Naive thymus-derived CD8-positive, alpha-beta T cell (primary cell): ENCODE measurements at places on chromosomes 3 and 15.

GRCh38 chr15:36024031-36024688 is 478.2 kb upstream of the DPH6 start:
- DNase-seq, result no peak

DNA sequence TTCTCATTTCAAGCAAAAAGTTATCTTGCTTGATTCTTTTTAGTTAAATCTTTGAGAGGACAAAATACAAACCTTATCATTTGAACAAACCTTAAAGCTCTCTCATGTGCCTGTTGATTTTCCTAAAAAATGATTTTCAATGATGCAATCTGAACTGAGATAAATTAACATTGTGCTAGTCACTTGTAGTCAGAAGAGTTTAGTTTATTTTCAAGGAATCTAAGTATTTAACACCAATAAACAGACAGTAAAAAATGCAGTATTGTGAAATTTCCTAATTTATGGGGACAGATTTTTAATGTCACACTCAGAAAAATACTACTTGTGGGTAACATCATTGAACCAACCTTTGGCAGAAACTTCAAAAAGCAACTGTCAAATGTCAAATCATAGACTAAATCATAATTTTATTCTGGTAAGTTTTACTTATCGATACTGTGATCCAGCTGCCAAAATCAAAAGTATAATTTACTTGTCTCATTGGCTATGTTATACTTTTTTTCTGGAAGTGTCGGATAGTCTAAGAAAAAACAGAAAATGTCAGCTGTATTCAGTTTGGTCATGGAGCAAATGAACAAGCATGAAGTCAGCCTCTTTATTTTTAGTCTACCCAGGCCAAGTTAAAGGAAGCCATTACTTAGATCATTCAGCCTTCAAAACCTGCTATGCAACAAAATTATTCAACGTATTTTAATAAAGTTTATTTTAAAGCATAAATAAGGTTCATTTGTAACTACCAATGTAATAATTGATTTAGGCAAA is 52.4 kb upstream of the FNDC3B start:
- DNase-seq, result no peak

DNA sequence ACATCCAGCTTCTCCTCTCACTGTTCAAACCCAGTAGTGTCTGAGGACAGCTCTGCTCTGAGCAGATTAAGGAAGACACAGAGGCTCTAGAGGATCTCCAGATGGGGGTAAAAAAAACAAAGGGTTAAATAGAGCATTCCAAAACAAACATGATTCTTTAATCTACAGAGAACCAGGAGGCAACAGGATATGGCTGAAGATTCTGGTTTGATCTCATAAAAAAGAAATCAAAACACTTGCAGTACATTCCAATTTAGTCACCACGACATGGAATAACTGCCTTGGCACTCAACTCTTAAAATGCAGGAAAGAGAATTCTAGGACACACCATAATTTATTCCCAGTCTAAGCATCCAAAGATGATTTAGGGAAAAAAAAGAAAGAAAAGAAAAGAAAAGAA is 32.0 kb downstream of the TM4SF4 start:
- no peak for DNase-seq

DNA sequence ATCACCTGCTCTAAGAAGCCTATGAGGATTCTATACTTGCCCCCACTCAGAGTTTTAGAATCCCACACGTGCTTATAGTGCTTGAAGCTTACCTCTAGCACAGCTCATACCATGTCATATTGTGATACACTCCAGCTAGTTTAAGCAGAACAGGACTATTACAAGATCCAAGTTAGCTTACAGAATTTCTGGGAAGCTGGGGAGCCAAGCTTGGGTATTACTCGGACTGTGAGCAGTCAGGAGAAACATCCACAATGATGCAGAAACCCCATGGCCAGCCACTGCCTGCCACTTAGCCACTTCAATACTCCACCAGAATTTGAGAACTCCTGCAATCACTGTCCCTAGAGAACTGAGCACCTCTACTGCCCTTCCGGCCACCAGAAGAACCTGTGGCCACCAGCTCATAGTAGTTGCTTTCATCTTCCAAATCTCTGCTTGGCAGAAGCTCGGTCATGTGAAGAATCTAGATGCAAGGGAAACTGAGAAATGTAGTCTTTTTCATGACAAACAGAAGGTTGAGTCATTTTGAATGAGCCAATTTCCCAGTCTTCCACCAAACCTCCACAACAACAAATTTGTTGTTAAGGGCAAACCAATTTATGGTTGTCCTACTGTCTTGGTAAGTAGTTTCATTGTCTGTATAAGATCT is 27.7 kb upstream of the SSR3 start:
- no peak for DNase-seq

- DNase-seq, result no peak
Measured at GRCh38 chr3:152318512-152318911, 49.8 kb downstream of the MBNL1 start.

DNA sequence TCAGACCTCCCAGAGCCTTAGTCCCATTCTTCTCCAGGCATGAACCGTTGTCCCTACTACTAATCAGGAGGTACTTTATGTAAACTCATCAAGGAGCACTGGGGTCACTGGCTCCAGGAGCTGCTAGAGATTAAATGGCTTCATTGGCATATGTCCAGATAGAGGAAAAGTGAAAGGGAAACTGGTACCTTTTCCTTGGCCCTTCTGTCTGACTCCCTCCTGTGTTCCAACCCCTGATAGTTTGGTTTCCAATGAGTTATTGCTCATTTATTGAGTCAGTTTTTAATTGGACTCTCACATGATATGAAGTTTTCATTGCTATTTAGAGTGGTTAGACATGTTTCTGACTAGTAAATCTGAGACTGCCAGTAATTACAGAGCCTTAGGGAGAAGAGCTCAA is 130.5 kb upstream of the BFSP2 start:
- DNase-seq, result no peak

GRCh38 chr3:129425213-129425612 is 3.2 kb downstream of the EFCAB12 start:
- DNase-seq, result no peak

GRCh38 chr3:182787302-182788036 is 5.8 kb upstream of the ATP11B start:
- no peak for DNase-seq

DNA sequence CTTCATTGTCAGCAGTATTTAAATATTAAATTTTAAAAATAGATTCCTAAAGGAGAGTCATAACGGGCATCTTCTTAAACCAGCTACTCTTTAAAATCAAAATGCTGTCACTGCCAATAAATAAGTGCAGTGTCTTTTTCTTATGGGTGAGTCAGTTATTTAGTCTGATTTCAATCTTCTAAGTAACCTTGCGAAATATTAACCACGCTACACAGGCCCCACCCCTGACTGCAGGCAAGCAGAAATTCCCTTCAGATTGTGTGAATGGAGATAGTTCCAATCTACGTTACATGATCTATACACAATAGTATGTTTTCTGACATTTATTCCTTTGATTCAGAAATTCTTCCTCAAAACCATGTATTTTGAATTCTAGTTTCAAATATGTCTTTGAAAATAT is 141.5 kb downstream of the GADL1 start:
- no peak for DNase-seq

GRCh38 chr3:157125101-157125500 is 34.8 kb downstream of the CCNL1 start:
- no peak for DNase-seq

- DNase-seq, result no peak
Measured at GRCh38 chr3:69352305-69353087, 33.4 kb downstream of the FRMD4B start.

GRCh38 chr15:78387246-78388037 is 47.3 kb downstream of the CRABP1 start:
- DNase-seq, result no peak

- DNase-seq, result no peak
Measured at GRCh38 chr15:73232776-73233175, 136.0 kb downstream of the HCN4 start.

GRCh38 chr3:23396746-23397145 is 193.6 kb downstream of the UBE2E2 start:
- DNase-seq, result no peak

DNA sequence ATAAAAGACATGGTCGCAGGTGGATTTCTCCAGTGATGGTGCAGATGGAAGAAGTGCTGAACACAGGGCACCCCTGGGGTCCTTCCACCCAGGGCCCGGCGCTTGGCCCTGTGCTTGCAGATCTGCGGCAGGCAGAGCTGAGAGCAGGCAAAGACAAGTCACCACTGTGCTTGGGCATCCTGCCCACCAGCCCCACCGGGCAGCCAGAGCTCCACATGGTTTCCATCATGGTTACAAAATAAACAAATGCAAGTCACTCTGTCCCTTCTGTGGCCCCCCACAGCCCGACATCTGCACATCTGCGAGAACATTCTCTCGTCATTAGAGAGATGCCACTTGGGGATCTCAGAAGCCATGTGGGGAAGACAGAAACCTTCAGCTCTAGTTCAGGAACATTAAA is 37.6 kb upstream of the SFMBT1 start:
- DNase-seq, result no peak

GRCh38 chr3:7667774-7668173 is 806.9 kb downstream of the GRM7 start:
- DNase-seq, result no peak

GRCh38 chr15:80659375-80659774 is 35.7 kb upstream of the ABHD17C start:
- DNase-seq, result no peak

DNA sequence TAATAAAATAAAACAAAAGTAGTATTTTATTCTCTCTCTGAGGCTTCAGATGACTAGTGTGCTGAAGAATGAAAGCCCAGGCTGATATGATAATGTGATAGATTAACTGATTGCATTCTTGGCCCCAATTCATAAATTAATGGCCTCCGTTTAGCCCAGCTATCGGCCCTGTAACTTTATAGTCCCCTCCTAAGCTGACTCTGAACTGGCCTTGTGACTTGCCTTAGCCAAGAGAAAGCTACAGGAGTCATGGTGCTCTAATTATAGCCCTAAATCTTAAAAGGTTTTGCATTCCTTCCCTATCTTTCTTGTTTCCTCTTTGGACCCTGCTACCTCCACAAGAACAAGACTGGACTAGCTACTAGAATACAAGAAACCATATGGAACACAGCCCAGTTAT is 123.2 kb upstream of the EPHA3 start:
- DNase-seq, result no peak

DNA sequence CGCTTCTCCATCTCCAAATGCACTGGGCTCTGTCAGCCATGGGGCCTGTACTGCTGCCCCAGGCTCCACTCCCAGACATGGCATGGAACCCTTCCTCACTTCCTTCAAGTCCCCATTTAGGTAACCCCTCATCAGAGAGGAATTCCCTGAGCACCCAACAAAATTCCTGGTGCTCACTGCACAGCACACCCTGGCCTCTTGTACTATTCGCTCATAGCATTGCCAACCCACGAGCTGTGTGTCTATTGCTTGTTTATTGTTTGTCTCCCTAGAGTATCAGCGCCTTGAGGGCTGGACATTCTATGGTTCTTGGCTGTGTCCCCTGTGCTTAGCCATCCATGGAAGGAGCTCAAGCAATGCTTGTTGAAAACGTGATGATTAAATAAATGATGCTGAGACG is 46.1 kb upstream of the SLCO2A1 start:
- no peak for DNase-seq

- no peak for DNase-seq
Measured at GRCh38 chr3:160828880-160829279, 72.8 kb downstream of the PPM1L start.

- DNase-seq, result no peak
Measured at GRCh38 chr3:2993736-2994135, 116.4 kb downstream of the IL5RA start.

DNA sequence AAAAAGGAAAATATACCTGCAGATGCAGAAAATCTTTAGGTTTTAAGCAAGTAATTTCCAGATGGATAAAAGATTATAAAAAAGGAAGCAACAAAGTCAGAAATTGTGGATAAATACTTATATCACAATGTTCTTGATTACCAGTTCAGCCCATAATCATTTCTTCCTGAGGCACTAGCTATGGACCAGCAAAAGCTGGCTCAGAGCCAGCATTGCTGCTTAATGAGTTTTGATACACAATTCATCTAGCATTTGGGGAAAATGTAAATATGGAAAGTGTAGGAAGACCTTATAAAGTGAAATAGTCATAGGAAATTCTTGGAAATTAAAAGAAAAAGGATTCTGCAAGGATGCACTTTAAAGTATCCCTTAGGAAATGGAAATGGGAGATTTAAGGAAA is 168.3 kb upstream of the GBE1 start:
- DNase-seq, result no peak

DNA sequence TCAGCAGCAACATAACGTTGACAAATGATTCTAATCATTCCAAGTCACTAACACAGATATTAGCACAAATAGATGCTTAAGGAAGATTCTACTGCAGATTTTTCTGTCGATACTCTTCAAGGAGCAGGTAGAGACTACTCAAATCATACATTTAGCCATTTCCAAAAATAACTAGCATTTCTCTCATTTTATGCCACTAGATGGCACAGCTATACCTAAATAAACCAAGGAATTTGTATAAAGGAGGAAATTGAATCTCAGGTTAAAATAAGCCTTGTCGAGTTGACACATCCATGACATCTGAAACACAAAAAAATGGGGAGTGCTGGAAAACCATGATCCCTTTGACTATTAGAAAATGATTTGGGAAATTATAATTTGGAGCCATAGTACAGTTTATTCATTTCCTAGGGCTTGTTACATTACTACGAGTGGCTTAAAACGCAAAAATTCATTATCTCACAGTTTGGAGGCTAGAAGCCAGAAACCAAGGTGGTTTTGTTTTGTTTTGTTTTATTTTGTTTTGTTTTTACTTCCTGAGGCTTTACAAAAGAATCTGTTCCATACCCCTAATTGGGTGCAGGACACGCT is 59.5 kb upstream of the STRIT1 start:
- DNase-seq, result no peak

DNA sequence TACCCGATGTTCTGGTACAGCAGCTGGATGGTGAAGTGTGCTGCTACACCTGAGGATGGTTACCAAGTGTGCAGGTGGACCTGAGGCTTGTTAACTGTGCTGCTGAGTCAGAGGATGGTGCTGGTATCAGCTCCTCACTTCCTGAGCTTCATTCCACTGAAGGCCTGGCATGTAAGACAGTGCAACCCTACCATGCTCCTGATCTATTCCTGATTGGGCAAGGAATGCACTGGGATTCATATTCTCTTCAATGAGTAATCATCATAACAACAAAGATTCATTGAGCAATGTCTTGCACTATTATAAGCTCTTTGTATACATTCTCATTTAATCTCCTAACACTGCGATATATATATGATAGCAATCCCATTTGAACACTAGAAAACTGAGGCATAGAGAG is 62.9 kb upstream of the THSD4 start:
- no peak for DNase-seq

DNA sequence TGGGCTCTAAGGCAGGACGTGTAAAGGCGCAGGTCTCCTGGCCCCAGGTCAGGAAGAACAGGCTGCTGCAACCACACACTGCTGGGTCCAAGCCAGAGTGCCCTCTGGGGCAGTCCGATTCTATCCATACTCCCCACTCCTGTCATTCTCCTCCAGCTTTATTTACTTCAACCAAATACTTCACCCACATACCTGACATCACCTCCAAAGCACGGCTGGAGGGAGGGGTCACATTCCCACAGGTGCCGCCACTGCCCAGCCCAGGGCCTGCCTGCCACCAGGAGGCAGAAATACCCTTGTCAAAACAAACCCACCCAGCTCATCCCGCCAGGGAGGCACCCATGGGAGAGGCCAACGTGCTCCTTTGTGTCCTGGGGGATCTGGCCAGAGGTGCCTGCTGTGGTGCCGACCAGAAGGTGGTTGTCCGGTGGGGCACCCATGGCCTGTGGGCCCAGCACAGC is 100.4 kb downstream of the DAPK2 start:
- no peak for DNase-seq

- no peak for DNase-seq
Measured at GRCh38 chr3:130963878-130964277, 62.7 kb downstream of the ASTE1 start.

GRCh38 chr15:92430069-92430440 is 36.4 kb downstream of the ST8SIA2 start:
- no peak for DNase-seq

GRCh38 chr15:71331173-71331572 is 215.9 kb downstream of the THSD4 start:
- no peak for DNase-seq
